Glomerular endothelial cell (primary cell): ENCODE measurements at places on chromosomes 16 and 17.

DNA sequence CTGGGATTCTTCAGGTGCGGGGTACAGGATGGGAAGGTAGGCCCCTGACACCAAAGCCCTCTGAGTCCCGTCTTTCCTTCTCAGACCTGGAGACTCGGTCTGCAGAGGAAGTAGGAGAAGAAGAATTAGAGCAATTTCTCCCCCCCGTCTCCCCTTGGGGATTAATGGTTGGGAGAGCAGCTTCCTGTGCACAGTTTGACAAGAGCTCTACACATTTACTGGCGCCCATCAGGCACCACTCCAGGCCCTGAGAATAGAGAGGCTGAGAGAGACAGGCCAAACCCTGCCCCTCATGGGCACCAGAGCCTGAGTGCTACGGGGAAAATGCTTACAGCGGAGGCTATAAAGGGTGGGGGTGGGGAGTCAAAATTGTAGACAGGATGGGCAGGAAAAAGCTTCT, 3.5 kb upstream of the C16orf74 start:
- DNase-seq, result no peak

- no peak for DNase-seq
These were observed 26.2 kb upstream of the RASL10B start for GRCh38 chr17:35705230-35705629.

GRCh38 chr16:13077816-13078215, 176.4 kb downstream of the SHISA9 start:
- DNase-seq, result no peak

- DNase-seq, result no peak
These were observed 710.1 kb downstream of the MAF start for GRCh38 chr16:78890373-78890895.
